ENCODE measurements at places on chromosomes 4 and X. TPM values are rescaled to one million over a fixed set of nuclear protein-coding genes. Genes with fewer than 3 reads are reported as not detected.

The SPOCK3 gene
- not detected for total RNA-seq

The MAGEA1 gene
- total RNA-seq = not detected

The CT47B1 gene
- total RNA-seq = not detected

The YIPF7 gene
- not detected for total RNA-seq

The TCP11X1 gene
- not detected for total RNA-seq

The BTK gene
- 0.17 TPM for total RNA-seq

The SSX3 gene
- not detected for total RNA-seq

The ABLIM2 gene
- 0.43 TPM for total RNA-seq

The CISD2 gene
- 14.4 TPM for total RNA-seq

The PCDH7 gene
- total RNA-seq = 64.8 TPM

The TNIP3 gene
- total RNA-seq = not detected

The PLXNB3 gene
- total RNA-seq = 7.5 TPM

The GAGE12E gene
- not detected for total RNA-seq

The LRIT3 gene
- not detected for total RNA-seq

The CEP44 gene
- total RNA-seq = 9.0 TPM

The FGFBP2 gene
- total RNA-seq = not detected

The PCDH11X gene
- total RNA-seq = not detected

The PGAM4 gene
- total RNA-seq = not detected

The MTTP gene
- total RNA-seq = under 0.01 TPM

The CITED1 gene
- total RNA-seq = not detected

The PCDH18 gene
- total RNA-seq = 116 TPM

The WAS gene
- not detected for total RNA-seq

The PLK4 gene
- total RNA-seq = 1.9 TPM

The ARHGAP36 gene
- total RNA-seq = not detected

The EIF2S3 gene
- total RNA-seq = 220 TPM

All from pericardium fibroblast (primary cell).